ENCODE measurements at places on chromosomes 1 and 21.

DNA sequence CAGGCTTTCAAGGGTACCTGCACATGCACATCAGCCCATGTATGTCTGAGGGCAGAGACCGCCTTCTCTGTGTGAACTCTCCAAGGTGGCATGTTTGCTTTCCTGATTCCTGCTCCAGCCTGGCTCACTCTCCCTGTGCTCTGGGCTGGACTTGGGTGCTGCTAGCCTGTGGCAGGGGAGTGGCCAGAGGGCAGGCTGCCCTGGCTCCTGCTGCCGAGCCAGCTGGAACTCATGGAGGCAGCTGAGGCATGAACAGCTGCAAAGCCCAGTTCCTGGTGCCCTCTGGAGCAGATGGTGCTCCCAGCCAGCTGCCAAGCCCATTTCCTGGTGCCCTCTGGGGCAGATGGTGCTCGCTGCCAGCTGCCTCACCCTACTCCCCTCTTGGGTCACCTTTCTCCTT lies 7.6 kb downstream of the UBL4B start:
- DNase-seq: no peak

GRCh38 chr1:158154501-158154900 lies 26.2 kb upstream of the CD1D start:
- DNase-seq: no peak

DNA sequence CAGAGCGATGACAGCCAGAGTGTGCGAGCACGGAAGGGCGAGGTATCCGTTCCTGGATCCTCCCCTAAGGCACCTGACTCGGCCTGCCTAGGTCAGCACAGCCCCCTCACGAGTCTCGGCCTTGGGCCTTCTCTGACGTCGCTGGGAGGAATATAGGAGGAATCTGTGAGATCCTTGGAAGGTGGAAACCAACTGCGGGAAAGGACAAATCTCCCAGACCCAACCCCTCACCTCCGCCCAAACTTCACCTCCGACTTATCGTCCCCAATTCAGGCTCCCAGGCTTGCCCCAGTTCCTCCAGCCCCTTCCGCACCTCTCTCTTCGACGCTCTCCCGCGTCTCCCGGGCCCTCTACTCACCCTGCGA lies 494 bp downstream of the APH1A start:
- no peak for DNase-seq

GRCh38 chr21:37231249-37231645 lies 35.9 kb downstream of the VPS26C start:
- no peak for DNase-seq

GRCh38 chr1:36553591-36554322 lies 71.0 kb upstream of the CSF3R start:
- DNase-seq: no peak

DNA sequence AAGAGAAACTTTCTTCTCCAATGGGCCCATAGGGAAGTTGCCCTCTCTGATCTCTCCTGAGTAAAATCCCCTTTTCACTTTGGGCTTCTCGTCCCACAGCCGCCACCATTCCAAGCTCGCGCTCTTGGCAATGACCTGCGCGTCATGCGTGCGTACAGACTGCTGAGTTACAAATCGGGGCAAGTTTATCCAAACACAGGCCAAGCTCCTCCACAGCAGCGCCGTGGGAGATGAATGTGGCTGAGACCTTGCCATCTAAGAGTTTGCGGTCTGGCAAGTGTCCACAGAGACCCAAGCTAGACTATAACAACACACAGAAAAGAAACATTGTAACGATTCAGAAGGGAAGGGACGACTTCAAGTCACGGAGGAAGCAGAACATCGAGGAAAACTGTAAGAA lies 116.3 kb upstream of the SOD1 start:
- DNase-seq: no peak

- DNase-seq: no peak
Observed at GRCh38 chr21:16081304-16081703, 351.5 kb downstream of the USP25 start.

DNA sequence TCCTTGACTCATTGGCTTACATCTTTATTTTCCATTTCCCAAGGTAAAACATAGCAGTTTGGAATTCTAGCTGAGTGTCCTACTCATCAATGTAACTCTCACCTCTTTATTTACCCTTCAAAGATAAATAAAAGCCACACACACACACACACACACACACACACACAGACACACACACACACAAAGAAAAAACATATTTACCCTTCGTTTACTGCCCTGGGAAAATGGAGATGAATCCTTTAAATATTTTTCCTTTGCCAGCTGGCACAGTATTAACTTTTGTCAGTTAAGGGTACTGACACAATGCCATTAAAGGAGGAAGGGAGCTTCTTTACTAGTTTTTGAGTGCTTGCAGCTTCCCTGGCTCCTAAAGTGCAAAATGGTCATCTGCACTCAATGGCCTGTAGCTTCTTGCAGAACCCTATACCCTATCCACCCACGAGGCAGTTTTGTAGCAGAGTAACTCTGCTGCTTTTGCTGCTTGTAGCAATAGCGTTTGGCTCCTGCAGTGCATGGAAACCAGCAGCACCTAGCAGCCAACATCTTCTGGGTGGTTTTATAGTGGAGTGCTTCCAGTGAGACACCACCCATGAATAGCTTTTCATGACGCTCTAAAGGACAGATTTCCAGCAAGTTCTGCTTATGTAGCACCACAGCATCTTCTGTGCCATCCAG lies 103.7 kb downstream of the HS2ST1 start:
- DNase-seq: no peak

GRCh38 chr1:88979749-88980116 lies 12.7 kb downstream of the KYAT3 start:
- no peak for DNase-seq

GRCh38 chr21:37429356-37429755 lies 62.8 kb downstream of the DYRK1A start:
- no peak for DNase-seq

DNA sequence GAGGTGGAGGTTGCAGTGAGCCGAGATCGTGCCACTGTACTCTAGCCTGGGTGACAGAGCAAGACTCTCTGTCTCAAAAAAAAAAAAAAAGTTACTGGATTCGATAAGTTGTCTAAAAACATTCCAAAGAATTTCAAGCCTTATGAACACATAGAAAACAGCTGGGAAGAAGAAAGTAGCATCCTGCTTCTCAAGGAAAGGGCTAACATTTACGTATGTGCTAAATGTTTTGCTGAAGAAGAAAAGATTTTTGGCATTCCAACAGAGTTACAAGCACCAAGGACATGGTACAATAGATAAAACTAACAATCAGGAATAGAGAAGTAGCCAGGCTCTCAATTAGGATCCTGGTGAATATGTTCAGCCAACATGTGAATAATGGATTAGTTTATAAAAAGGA lies 69.8 kb downstream of the HFM1 start:
- no peak for DNase-seq

- DNase-seq: no peak
Observed at GRCh38 chr1:111847466-111847865, 91.8 kb downstream of the DDX20 start.

DNA sequence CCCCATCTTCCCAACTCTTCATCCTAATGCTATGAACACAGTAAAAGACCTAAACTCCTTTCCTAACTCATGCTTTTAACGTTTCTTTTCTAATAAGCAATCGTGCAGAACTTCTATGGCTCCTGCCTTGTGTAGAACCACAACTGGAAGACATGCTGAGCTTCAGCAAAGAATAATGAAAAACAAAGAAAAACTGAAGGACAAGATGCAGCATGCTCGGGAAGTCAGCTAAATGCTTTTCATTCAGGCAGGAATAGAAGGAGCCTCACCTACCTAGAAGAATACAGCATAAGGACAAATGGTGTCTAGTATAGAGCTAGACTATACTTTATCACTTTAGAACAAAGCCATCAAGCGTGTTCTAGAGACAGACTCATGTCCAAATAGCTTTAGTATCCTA lies 45.9 kb downstream of the LUZP1 start:
- DNase-seq: no peak

- no peak for DNase-seq
Observed at GRCh38 chr21:42576639-42577038, 63.0 kb downstream of the SLC37A1 start.

DNA sequence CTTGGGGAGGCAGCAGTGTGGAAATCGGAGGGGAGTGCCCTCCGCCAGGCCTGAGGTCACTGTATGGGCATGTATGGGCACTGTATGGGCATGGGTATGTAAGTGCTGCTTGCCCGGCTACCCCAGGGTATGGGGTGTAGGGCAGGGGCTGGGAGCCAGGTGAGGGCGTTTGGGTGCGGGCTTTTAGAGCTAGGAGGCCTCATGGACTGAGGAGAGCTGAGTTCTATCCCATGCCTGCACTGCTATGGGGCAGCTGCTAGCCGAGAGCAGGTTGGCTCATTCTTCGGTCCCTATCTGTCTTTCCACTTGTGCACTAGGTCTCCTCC lies 5.3 kb downstream of the PKLR start:
- DNase-seq: no peak

DNA sequence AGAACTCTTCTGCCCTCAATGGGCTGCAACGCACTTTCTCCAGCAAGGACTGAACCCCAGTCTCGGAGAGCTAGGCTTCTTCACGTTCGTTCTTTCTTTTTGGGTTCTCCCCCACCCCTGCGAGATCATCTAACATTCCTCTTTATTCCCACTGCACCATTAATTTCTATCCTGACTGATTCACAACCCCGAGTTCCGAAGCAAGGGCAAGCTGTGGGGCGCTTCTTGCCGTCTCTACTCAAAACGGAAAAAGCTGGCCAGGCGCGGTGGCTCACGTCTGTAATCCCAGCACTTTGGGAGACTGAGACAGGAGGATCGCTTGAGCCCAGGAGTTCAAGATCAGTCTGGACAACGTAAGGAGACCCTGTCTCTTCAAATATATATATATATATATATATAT lies 37.4 kb upstream of the BTG2 start:
- no peak for DNase-seq

DNA sequence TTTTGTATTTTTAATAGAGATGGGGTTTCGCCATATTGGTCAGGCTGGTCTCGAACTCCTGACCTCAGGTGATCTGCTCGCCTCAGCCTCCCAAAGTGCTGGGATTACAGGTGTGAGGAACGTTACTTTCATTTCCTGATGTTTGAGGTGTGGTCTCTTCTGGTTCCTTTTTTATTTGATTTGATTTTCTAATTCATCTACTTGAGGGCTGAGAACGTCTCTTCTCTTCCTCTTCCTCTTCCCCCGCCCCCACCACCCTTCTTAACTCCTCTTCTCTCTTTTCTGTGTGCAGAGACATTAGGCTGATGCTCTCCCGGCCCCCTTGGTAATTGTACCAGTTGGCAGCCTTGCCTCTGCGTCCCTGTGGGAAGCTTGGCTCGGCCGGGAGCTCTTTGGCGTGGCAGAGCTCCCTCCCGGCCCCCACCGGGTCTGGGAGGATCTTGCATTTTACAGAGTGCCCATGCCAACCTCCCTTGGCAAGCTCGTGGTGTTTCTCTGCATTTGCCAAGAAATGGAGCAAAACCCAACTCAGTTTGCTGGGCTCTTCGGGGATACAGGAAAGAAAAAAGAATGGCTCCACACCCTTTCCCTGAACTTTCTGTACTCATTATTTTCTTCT lies 19.9 kb downstream of the CRYAA start:
- no peak for DNase-seq

DNA sequence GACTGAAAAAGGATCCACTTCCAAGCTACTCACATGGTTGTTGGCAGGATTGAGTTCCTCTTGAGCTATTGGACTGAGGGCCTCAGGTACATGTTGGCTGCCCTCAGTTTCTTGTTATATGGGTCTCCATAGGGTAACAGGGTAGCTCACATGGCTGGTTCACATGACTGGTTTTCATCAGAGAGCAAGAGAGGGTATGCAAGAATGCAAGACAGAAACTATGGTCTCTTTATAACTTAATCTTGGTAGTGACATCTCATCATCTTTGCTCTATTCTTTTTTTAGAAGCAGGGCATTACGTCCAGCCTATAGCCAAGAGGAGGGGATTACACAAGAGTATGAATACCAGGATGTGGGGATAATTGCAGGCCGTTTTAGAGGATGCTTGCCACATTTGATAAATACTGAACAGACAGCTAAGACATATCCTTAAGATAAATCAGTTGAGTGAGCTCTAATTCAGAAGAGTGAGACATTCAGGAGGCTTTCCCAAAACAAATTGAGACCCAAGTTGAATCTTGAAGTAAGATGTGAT lies 100.2 kb downstream of the HMCN1 start:
- no peak for DNase-seq

DNA sequence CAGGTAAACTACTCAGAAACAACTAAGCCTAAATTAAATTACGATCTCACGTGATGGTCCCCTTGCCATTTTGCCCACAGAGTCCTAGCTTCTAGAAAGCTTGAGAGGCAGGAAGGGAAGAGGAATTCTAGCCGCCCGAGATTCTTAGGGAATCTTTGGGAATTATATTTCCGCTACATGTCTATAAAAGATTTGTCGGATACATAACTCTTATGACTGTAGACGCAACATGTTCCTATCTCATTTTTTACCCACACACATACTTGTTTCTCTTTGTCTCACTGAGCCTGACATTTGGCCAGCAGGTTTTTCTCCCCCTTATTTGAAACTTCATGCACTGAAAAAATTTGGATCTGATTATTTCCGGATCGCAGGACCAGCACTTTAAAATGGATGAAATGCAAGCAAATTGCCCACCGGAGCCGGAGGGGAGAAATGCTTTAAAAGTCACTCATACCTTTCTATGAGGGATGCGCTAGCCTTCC lies 5.5 kb downstream of the GLIS1 start:
- DNase-seq: no peak

DNA sequence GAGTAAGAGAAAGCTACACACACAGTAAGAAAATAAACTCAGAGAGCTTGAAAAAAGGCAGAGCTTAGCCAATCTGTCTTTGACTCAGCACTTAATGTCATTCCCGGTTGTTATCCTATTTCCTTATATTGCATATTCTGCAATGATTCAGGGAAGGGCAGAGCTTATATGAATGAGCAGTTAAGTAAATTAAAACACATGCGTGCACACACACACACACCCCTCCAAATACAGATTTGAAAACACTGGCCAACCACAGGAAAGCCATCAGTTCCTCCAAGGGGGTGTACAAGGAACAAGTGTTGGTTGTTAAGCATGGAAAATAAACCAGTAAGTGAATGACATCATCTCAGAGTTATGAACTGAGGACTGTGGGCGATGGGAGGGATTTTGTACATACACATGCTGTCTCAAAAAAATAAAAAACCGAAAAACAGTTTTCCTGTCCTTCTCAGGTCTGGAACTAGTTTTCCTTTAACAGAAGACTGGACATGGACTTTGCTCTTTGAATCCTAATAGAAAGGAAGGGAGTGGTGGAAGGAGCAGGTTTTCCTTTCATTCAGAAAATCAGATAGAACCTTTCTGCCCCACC lies 1.0 kb downstream of the IQGAP3 start:
- no peak for DNase-seq

- DNase-seq: no peak
Observed at GRCh38 chr1:182927693-182928433, 25.1 kb downstream of the SHCBP1L start.

Measured in cortex of kidney (tissue), 1 donor.